Lung (tissue), 17 donors: ENCODE measurements at places on chromosomes 11 and 22.
A peak's percentile ranks its signal among the peaks of the same experiment; 100 is the strongest.

GRCh38 chr11:952406-953385 lies 27.0 kb downstream of the AP2A2 start:
- peak; percentile 63 for DNase-seq

DNA sequence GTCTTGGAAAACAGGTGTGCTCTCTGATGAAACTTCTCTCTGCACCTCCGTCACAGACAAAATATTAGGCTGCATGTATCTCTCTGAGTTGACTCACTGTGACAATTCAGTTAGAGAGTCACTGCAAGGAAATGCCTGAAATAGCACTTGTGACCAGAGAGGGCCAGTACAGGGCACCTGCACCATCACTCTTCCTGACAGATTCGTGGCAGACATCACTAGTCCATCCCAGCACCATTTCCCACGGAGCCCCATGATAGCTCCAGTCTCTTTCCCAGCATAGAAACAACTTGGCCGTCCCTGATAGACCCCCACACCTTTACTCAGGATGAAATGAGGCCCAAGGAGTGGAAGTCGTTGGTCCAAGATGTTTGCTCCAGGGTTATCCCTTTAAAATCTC lies 73.3 kb upstream of the ISX start:
- DNase-seq: no peak

- no peak for DNase-seq
These were observed 199.2 kb downstream of the RAB38 start for GRCh38 chr11:87976009-87976408.

- DNase-seq: peak; percentile 64
These were observed 12.5 kb downstream of the QSER1 start for GRCh38 chr11:32905028-32905667.

- no peak for DNase-seq
These were observed 82.8 kb upstream of the OR5AK2 start for GRCh38 chr11:56905936-56906335.

DNA sequence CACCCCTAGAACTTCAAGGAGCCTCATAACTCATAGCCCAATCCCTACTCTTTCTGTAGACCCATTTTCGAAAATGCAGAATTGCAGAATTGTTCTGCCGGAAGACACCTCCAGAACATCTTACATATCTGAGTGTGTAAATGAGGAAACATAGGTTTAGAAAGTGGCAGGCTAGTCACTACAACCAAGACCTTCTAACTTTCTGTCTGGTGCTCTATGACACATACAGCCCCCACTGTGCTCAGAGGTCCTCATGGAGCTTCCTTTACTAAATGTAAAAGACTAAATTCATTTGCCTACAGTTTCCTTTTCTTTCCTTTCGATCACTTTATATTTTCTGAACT lies 132.1 kb upstream of the DDI1 start:
- no peak for DNase-seq

DNA sequence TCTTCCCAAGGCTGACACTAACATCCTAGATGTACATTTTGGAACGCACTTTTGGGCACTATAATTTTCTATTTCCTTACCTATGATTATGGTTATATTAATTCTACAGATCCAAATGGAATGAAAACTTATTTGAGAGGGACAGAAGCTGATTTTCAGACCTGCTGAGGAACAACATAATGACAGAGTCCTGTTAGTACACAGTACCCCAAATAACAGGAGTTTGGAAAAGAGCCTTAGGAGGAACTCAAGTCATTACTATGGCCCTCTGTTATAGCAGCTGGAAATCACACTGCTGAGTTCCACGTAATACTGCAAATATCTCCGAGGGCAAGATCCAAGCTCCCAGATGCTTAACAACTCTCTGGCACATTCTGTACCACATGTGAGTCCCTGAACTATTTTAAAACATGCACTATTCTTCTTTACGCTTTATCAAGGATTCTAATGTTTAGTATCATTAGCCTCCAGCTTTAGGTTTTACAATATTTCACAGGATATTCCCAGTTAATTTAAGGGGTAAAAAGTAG lies 1027.7 kb upstream of the CCDC90B start:
- DNase-seq: no peak

DNA sequence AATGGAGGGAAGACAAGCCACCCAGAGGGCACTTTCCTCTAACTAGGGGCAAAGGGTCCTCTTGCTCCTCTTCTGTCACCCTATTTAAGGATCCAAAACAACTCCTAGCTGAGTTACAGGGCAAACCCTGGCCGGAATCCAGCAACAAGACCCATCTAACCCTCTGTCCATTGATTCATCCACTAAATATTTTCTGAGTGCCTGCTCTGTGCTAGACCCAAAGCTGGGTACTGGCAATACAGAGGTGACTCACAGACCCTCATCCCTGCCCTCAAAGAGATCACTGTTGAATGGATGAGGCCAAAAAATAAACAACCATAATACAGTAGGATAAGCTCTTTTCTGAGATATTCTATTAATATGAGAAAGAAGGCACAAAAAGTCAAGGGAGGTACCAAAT lies 4.3 kb upstream of the GALNT18 start:
- no peak for DNase-seq
